WTC11 (cell line): ENCODE measurements at places on chromosomes 11 and 22. TPM values are rescaled to one million over a fixed set of nuclear protein-coding genes. Genes with fewer than 3 reads are reported as not detected.

DNA sequence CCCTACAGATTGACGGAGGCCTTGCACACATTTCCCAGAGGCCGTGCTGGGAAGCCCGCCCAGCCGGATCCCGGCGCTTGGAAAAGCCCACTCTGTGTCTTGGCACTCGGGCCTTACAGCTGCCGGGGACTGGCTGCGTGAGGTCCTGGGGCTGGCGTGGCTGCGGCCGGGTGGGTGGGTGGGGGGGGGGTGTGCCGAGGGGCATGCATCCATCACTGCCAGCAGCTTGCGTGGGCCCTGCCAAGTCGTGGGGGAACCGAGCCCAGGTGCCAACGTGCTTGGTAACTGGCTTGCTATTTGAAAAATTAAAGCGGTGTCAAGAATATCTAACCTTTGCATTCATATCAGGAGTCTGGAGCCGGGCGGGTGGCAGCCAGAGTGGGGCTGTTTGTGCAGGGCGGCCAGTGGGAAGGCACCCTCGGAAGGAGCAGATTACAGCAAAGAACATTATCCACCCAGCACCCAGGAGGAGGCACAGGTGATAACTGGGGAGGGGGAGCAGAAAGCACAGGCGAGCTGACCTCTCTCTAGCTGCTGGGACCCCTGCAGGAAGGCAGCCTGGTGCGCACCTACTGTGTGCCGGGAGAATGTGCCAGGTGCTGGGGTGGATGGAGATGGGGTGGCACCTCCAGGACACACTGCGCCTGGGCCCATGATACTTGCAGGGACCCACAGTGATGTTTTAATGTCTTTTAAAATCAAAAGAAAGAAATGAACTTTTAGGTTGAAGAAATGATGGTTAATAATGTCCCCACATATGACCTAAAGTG lies 28.5 kb upstream of the SMIM38 start:
- peak; percentile 8 for DNase-seq

GRCh38 chr22:45304971-45305370 lies 4.8 kb upstream of the FAM118A start:
- DNase-seq, result no peak

GRCh38 chr11:65310736-65311135 lies 3.9 kb upstream of the CDC42EP2 start:
- DNase-seq, result no peak

FAM118B gene
- total RNA-seq, result 33.1 to 35.3 TPM (median 33.2 TPM) in 3 replicates

INPP5J gene
- 6.2 to 9.0 TPM (median 7.7 TPM) in 3 replicates for total RNA-seq
